ENCODE measurements at places on chromosomes 3 and 15.

GRCh38 chr3:133835418-133835743, 29.8 kb downstream of the SRPRB start:
- DNase-seq = no peak

DNA sequence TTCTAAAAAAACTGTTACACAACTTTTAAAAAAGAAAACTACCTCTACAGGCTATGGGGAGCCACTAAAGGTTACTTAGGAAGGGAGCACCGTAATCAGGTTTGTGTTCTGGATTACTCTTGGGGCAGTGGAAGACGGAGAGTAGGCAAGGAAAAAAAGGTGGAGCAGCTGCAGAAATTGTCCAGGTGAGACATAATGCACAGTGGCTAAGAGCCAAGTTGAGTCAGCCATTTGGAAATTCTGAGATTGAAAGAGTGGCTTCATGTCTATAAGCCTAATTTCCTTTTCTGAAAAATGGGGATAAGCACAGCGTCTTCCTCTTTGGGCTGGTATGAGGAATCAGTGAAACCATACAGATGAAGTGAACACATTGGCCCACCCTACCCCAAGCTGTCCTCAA, 195.2 kb downstream of the CADPS start:
- DNase-seq = no peak

DNA sequence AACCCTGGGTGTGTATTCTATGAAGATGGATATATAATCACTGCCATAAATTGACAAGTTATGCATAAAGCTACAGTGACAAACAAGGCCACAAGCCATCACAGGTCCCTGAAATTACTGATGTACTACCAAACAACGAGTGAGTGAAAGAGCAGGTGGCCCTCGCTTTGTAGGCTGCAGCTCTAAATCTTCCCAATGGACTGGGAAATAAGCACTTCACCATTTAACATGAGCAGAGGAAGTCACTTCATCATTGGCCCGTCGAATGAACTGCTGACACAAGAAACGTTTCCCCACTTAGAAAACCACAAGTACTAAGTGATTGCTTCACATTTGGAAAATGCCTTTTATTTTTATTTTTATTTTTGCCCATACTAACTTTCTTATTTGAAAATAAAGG, 218.0 kb downstream of the ZNF385D start:
- no peak for DNase-seq

GRCh38 chr15:30073915-30074314, 8.8 kb upstream of the GOLGA8J start:
- no peak for DNase-seq

DNA sequence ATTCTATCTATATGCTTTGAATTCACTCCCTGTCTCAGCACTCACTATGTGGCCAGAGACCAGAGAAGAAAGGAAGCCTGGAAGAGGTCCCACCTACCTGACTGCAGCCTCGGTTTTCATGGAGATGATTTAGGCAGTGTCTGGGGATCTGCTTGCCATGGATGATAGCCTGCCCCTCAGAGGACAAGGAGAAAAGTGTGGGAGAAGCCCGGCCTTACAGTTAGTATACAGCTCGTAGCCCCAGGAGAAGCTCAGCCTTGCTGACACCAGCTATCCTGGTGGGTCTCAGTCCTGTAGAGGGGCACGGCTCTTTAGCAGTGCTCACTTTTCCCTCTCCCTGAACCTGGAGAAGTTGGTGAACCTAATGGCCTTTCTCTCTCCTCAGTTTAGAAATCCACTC, 25.9 kb upstream of the RTP4 start:
- DNase-seq = no peak

- no peak for DNase-seq
These were observed 3.0 kb downstream of the ONECUT1 start for GRCh38 chr15:52787123-52787503.
